ENCODE measurements at places on chromosomes 3 and 15.

GRCh38 chr15:60620708-60621107 is 141.8 kb upstream of the ICE2 start:
- DNase-seq: no peak

DNA sequence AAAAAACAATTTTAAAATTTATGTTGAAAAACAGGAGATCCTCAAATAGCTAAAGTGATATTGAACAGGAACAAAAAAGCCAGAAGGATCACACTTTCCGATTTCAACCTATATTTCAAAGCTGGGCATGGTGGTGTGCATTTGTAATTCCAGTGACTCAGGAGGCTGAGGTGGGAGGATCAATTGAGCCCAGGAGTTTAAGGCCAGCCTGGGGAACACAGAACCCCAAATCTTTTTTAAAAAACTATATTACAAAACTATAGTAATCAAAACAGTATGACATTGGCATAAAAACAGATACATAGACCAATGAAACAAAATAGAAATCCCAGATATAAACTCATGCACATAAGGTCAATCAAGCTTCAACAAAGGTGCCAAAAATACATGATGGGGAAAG is 68.4 kb downstream of the MEX3B start:
- no peak for DNase-seq

DNA sequence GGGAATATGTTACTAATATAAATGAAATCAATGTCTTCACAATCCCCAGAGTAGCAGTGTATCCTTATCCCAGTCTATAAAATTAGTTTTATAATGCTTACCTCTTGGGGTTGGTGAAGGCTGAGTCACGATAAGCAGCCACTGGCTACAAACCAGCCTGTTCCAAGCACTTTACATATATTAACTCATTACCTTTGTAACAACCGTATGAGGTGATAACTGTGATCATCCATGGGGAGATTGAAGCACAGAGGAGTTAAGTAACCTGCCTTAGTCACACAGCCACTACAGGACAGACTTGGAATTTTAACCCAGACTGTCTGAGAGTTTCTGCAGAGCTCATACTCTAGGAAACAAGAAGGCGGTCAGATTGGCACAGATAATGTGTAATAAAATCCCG is 43.3 kb upstream of the MITF start:
- DNase-seq: no peak

GRCh38 chr15:46941241-46941640 is 776.1 kb upstream of the SEMA6D start:
- no peak for DNase-seq

GRCh38 chr3:9986230-9986725 is 363 bp downstream of the EMC3 start:
- DNase-seq: no peak

DNA sequence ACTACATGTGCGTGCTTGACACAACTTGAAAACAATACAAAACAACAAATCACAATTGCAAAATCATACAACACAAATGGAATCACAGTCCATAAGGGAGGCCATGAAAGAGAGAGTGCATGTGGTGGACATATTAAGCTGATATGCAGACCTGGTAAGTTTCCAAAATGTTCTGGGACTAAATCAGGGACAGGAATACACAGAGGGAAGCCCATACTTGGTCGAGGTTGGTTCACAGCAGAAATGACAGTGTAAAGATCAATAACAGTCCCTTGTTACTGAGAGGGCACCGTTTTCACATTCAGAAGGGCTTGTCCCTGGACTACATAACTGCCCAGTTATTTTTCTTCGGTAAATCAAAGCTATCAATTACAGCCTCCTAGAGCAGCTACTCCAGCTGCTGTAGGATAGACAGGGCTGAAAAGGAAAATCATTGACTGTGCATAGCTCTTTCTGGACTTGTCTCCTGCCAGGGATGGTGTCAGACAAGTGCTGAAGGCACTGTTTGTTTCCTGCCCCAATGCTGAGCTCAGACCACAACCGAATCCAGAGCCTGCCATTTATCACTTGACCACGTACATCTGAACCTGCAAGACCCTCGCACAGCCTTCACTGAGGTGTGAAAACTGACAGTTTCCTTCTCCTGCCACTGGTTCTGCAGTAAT is 79.5 kb upstream of the KCNMB2 start:
- DNase-seq: no peak

GRCh38 chr3:128551451-128551850 is 58.5 kb upstream of the GATA2 start:
- no peak for DNase-seq

DNA sequence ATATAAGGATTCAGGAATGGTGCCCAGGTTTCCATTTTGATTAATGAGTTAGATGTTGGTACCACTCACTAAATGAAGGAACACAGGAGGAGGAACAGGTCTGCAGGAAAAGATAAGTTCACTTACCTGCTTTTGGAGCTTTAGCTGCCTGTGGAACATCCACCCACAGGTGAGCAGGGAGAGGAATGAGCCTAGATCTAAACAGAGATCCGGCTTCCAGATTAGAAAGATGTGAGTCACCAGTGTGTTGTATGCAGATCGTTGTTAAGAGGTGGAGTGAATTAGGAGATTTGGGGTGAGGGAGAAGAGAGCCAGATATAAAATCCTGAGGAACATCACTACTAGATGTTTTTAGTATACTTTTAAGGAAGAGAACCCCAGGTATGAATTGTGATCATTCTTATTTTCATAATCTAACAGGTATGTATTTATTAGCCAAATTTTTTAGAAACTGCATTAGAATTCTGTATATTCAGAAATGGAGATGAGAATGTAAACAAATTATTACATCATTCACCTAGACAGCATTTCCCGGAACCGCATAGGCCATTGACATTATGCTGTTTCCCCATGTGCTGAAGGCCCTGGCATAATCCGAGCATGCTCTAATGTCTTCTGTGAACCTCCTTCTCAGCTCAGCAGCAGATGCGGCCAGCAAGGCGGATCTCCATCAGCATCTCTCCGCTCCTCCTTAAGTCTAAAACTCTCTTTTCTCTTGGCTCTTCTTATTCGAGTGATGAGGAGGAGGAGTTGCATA is 118.2 kb downstream of the KLHL25 start:
- DNase-seq: no peak

DNA sequence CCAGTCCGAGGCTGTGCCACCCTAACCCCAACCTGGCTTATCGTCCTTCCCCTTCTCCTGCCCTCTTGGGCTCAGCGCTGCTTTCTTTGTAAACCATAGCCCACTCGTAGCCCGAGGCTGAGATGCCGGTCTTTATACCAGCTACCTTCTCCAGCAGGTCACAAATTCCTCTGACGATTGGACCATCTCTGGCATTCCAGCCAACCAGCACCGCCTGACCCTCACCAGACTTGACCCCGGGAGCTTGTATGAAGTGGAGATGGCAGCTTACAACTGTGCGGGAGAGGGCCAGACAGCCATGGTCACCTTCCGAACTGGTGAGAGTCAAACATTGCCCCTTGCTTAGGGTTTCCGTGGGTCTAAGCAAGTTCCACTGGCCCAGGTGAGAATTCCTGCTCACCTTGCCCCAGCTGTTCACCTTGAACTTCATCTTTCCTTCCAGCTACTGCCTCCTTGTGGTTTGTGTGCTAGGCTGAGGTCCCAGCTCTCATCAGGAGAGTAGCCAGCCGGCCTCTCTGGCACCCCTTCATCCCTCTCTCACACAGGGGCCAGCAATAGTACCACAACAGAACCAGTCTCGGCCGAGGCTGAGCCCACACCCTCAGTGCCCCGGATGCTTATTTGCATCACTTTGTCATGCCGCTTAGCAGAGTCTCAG is 66.7 kb downstream of the BOC start:
- DNase-seq: no peak
